ENCODE measurements at places on chromosomes 7 and 10.
A peak's percentile ranks its signal among the peaks of the same experiment; 100 is the strongest.

DNA sequence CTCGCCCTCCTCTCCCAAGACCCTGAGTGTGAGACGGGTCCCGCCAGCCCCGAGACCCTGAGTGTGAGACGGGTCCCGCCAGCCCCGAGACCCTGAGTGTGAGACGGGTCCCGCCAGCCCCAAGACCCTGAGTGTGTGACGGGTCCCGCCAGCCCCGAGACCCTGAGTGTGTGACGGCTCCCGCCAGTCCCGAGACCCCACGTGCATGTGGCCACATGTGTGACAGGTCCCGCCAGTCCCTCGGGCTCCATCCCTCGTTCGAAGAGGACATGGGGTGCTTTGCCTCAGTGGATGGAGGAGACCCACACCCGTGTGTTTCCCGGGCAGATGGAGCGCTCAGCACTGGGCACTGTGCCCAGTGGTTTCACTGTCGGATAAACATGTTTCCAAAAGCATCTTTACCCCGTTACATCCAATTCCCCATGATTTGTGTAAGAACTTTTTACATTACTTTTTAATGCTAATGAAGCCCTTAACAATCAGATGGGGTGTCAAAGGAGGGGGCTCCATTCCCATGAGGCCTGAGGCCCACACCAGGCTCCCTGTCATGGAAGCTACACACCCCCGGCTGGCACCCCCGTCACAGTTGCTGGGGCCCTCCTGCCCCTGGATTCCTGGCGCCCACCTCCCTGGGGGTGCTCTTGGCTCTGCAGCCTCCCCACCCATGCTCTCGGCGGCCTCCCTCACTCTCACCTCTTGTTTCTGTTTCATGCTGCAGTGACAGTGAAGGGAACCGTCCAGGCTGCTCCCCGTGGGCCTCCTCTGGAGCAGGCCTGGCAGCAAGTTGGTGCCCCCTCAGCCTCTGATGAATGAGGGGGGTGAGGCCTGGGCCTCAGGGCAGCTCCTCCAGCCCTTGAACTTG, 48.5 kb upstream of the CFAP46 start:
- no peak for DNase-seq

DNA sequence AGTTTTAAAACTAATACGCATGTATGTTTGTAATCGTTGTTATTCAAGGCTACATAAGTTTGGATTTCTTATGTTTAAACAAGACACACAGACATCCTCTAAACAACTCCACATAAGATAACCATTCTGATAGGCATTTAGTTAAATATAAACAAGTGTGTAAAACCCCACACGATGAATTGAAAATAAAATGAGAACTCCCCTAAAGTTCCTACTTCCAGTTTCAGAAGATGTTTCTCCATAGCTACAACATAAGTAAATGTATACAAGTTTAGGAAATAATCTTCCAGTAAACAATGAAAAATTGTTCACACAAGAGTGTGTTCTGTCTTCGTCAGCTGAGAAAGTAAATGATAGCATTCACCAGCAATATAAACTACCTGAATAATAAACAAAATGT, 246.8 kb downstream of the RNLS start:
- no peak for DNase-seq

- DNase-seq: no peak
Observed at GRCh38 chr7:139641337-139641992, 118.0 kb downstream of the CLEC2L start.

DNA sequence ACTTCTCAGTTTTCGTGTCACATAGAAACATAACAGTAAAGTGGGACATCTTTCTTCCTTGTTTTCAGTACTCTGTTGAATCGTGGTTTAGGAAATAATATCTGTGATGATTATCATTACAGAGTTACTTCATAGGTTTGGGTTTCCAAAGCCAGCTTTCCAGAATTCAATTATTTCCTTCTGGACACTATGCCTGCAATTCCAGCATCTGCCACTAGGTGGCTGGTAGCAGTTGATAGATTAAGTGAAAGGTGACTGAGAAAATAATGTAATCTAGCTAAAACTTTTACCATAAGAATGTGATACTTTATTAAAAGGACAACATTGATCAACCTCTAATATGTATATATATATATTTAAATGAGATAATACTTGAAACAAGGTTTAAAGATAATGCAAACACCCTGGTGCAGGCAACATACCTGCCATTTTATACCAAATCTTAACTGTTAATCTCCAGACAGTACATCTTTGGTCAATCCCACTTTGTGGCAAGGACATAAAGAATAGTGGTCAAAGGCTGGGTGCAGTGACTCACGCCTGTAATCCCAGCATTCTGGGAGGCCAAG, 102.6 kb downstream of the SH3PXD2A start:
- DNase-seq: peak; percentile 56

- no peak for DNase-seq
Observed at GRCh38 chr7:153190452-153190851, 430.9 kb downstream of the ACTR3B start.

DNA sequence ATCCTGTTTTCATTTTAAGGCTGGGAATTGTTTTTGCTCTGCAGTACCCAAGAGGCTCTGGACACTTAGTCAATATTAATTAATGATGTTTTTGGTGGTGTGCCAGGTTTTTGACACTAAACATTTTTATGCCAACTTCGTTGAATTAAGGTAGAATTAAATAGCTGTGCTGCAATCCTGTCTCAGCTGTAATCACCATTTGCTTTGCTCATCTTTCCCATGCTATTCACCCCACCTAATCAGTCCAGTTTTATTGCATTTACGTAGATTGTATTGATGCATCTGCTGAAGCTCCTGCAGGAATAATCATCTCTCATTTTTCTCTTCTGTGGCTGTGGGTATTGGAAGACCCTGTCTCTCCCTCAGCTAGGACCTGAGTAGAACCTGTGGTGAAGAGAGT, 52.6 kb upstream of the TRUB1 start:
- DNase-seq: no peak

- no peak for DNase-seq
Observed at GRCh38 chr7:2843191-2843685, 870 bp downstream of the GNA12 start.

- peak; percentile 13 for DNase-seq
Observed at GRCh38 chr7:150744041-150744656, 6.9 kb downstream of the GIMAP5 start.

DNA sequence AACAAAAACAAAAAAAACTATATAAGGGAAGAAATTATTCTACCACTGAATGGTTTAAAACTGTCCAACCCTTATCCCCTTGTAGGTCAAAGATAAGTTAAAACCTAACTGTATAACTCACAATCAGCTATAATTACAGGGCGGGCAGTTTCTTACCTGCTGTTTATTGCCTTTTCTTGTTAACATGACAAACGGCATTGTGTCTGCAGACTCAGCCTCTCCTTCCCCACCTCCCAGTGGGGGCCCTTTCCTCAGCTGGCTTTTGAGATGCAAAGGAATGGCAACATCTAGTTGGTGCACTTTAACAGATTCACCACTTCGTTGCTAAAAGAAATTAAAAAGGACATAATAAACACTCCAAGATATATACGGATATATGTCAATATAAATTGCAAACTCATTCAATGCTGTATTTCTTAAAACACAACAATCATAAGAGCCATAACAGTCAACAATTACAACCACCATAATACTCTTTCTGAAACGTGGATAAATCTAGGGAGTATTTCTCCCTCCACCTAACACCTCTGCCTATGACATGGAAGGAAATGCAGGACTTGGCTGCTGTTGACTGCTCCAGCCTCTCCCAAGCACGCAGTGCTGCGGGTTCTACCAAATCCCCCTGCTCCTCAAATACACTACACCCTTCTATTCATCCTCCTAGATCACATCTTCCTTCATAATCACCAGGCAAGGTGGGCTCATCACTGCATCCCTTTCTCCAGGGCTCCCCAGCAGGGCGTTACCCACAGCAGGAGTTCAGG, 106.0 kb downstream of the UPF2 start:
- no peak for DNase-seq

GRCh38 chr7:51129527-51130472, 186.8 kb downstream of the COBL start:
- no peak for DNase-seq
